ENCODE measurements at places on chromosomes 1 and 21.
A peak's percentile ranks its signal among the peaks of the same experiment; 100 is the strongest.

- DNase-seq, result no peak
Measured at GRCh38 chr1:80929868-80930508, 870.7 kb upstream of the ADGRL2 start.

DNA sequence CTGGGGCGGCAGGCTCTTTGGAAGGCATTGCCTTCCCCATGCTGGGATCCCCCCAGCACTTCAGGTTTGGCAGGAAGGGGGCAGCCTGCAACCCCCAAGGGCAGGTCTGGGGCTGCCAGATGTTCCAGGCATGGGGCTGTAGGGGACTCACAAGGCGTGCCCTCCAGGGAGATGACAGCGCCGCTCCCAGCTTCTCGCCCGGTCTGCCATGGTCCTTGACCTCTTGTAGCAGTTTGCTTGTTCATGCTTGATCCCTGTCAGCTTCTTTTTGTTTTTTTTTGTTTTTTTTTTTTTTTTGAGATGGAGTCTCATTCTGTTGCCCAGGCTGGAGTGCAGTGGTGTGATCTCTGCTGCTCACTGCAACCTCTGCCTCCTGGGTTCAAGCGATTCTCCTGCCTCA, 21.6 kb upstream of the TARDBP start:
- DNase-seq, result no peak

DNA sequence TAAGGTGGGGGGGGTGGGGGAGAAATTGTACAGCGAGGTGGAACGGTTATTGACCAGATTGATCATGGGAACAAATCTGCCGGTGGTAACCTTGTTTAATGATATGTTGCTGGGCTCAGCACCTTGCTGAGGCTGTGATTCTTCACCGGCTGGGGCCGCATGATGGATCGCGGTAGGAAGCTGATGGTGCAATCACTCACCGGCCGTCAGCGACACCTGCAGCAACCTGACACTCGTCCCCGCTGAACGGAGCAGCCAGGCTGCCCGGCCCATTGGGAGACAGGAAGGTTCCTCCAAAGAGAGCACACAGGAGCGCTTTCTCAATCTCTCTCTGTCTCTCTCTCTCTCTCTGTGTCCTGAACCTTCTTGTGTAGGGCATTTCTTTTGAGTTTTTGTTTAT, 128.5 kb upstream of the RRP15 start:
- DNase-seq, result no peak

DNA sequence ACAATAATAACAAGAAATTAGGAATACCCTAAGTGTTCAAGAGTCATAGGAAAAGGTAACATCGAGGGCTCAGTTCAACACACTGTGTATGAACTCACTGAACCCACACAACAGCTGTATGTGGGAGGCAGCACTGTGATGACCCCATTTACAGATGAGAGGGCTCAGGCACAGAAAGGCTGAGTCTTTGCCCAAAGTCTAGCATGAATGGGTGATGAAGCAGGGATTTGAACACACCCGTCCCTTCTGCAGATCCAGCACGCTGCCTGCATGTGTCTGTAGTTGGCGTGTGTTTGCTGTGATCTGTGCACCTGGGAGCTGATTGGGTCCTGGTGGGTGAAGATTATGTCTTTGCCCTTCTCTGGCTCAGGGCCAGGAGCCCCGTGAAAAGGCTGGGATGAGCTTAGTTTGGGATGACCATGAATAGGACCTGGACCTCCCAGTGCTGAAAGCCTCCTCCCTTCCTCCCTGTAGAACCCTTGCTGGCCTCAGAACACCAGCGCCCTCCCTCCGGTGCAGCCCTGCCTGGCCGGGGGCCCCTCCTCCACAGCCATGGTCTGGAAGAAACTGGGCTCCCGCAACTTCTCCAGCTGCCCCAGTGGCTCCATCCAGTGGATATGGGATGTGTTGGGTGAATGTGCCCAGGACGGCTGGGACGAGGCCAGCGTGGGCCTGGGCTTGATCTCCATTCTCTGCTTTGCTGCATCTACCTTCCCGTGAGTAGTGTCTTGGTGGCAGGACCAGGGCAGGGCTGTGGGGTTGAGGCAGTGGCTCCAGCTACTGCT, 5.2 kb downstream of the SLC66A1 start:
- no peak for DNase-seq

DNA sequence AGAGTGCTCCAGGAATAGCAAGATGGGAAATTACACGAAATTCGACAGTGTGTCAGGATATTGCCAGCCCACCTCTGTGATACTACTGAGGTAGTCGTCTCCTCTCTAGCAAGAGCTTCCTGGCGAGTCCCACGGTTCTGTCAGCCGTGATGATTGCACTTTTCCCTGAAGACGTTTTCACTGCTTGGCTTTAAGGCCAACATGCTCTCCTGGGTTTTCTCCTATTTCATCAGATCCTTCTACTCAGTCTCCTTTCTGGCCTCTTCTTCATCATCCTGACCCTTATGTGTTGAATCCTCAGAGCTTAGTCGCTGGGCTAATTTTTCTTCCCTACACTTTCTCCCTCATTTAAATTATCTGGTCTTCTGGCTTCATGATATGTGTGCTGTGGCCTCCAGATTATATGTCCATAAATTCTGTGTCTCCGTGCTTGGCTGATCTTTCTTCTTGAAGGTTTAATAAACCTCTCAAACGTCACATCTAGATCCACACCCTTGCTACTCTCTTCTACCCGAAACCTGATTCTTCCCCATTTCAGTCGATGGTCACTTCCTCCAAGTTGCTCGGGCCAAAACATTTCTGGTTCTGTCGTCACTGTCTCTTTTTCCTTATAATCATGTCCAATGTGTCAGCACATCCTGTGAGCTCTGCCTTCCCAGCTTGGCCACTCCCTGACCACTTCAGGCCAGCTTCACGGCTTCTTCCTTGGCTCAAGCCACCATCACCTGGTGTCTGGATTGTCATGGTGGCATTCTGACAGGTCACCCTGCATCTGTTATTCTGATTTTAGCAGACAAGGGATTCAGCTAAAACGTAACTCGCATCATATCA, 12.2 kb downstream of the OR2B11 start:
- no peak for DNase-seq

DNA sequence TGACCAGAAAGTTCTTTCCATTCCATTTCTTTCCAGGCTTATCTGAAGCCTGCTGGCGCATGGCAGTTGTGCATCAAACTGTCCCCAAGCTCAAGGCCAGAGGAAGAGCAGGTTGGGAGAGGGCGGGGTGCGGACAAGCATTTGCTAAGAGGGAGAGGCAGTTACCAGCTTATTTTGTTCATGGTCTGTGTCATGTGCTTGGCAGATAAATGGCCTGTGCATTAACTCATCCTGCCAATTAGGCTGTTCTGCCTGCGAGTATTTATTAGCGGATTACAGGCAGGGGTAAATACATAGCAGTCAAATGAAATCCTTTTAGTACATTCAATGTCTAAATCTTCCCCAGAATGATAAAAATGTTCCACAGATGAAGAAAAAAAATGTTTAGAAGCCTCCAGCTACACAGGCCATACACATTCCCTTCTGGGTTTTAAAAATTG, 48.9 kb upstream of the B3GALNT2 start:
- no peak for DNase-seq

DNA sequence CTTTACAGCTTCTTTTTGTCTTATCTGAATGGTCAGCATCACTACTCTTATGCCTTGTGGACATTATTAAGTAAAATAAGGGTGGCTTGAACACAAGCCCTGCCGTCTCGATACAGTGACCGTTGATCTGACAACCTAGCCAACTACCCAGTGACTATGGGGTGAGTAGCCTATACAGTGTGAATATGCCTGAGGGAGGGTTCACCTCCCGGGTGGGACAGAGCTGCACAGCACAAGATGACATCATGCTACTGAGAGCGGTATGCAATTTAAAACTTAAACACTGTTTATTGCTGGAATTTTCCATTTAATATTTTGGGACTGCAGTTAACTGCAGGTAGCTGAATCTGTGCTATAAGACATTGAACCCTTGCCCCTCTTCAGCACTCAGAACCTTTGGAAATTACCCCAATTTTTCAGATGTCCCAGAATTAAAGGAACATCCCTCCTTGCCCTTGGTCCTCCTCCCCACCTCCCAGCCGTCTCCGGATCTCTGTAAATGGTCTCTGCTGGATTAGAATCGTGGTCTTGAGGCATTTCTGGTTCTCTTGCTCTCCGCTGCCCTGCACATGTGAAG, 618.5 kb downstream of the PTPRU start:
- DNase-seq, result no peak

- no peak for DNase-seq
Measured at GRCh38 chr1:185693654-185694053, 40.5 kb upstream of the HMCN1 start.

DNA sequence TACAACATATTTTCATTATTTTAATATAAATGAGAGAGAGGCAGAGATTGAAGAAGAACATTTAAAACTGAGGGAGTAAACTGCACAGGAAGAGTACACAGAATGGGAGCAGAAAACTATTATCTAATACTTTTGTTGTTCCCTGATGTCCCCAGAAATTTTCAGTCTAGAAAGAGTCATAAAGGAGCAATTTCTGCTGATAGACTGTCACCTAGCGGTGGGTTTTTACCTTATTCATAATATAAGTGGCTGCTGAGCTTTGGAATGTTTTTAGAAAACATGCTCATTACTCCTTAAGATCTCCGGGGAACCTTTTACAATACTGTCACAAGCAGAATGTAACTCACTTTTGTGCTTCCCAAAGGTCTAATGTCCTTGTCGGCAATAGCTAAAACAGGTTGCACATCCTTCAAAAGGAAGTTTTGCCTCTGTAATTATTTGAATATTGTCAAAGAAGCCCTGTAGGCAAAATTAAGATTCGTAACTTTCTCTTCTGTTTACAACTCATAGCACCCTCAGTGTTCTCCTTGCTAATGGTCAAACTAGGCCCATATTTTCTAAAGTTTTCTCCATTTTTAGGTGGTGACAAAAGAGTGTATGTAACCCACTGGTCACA, 4.9 kb upstream of the NPL start:
- DNase-seq, result peak; percentile 3

- no peak for DNase-seq
Measured at GRCh38 chr1:72397786-72398185, 115.4 kb upstream of the NEGR1 start.

DNA sequence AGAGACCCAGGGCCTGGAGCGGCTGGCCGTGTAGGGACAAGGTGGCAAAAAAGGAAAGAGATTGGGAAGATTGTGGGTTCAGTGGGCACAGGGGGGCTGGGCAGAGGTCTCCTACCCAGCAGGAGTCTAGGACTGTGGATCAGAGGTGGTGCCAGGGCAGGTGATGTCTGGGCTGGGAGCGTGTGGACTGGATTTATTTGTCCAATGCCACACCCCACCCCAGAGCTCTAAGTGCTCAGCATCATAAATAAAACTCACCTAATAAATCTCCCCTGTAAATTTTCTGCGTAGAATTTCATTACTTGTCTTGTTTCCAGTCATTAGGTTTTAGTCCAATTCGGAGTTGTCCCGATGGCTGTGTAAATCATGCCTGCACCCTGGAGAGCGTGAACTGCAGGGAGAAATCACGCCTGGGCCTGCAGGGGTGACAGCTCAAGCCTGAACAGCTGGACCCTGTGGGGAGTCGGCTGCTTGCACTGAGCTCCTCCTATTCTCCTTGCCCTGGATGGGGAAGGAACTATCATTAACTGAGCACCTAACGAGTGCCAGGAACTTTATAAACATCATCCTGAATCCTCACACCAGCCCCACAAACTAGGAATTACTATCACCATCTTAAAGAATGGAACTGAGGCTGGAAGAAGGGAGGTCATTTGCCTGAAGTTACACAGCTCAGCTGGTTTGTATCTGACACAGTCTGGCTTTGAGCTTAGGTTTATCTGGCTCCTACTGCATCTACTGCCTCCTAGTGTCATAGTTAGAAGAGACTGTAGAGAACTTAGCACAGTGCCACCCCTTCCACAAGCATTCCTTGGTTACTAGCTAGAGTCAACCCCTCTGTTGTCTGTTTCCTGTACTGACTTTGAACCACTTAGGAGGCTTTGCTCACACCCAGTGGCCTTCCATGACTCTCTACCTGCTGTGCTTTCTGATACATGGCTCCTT, 25.0 kb upstream of the POU3F1 start:
- DNase-seq, result no peak

DNA sequence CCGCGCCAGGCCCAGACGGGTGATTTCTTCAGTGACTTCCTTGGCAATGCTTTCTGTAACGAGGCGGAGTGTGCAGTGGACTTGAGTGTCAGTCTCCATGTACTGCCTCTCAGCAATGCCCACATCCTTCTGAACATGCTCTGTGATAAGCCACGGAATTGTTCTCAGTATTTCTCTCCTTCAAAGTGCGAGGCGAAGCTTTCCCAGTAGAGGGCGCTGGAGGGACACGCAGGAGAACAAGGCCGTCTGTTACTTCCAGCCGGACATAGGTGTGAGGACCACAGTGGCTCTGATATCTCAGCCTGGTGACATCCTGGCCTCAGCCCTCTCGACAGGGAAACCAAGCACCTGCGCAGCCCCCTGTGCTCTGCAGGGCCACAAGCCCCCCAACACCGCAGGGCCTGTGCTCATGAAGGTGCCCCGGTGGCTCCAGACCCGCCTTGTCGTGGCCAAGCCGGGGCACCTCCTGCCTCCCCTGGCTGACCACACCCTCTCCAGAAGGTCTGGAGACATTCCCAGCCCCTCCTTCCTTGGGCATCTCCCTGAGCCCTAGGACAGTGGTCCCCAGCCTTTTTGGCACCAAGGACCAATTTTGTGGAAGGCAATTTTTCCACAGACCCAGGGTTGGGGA, 46.1 kb upstream of the BACE2 start:
- DNase-seq, result peak; percentile 14

Data from stimulated activated CD4-positive, alpha-beta T cell treated with anti-CD3 and anti-CD28 coated beads, TNF-alpha, amount 100 ng/mL, for 1 hour (primary cell).